ENCODE measurements at places on chromosomes 11 and 22.
A peak's percentile ranks its signal among the peaks of the same experiment; 100 is the strongest.

DNA sequence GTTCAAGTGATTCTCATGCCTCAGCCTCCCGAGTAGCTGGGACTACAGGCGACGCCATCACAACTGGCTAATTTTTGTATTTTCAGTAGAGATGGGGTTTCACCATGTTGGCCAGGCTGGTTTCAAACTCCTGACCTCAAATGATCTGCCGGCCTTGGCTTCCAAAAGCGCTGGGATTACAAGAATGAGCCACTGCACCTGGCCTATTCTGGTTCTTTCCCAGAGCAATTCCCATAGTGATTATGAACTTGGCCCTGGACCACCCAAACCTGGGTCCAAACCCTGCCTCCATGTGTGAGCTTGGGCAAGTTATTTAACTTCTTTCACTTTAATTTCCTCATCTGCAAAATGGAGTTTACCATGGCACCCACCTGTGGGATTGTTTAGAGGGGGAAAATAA is 61.5 kb upstream of the HEPHL1 start:
- no peak for DNase-seq

GRCh38 chr22:19748991-19749664 is 11.4 kb upstream of the TBX1 start:
- no peak for DNase-seq

- DNase-seq: peak; percentile 24
Observed at GRCh38 chr11:128527046-128527445, 60.3 kb downstream of the ETS1 start.

DNA sequence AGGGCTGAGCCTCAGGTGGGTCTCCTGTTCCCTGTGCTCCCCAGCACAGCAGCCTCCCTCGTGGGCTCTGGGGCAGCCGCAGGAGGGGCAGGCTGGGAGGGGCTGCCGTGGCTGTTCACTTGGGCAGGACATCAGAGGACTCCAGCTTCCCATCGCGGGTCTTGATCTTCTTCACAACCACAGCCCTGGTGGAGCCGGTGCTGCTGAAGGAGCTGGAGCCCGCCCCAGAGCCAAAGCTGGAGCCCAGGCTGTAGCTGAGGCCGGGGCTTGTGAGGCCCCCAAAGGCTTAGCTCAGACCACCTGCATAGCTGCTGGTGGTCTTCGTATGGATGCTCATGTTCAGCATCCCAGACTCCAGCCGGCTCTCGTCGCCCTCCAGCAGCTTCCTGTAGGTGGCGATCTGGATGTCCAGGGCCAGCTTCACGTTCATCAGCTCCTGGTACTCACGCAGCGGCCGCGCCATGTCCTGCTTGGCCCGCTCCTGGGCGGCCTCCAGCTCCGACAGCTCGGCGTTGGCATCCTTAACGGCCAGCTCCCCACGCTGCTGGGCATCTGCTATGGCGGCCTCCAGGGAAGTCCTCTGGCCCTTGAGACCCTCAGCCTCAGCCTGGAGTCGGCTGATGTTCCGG is 126.1 kb downstream of the NECTIN1 start:
- no peak for DNase-seq

DNA sequence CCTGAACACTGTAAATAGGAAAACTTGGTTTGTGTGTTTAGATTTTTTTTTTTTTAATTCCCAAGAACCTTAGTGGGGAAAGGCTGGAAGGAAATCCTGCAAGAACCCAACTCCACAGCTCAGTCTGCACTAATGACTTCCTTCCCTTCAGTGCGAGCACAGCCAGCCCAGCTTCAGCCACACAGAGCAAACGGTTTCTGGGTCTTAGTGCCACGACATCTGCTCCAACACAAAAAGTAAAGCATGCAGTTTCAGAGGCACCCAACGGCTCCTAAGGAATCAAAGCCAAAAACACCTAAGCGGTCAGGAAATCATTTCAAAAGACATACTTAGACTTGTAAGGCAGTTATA is 236.1 kb downstream of the TTC28 start:
- peak; percentile 6 for DNase-seq

DNA sequence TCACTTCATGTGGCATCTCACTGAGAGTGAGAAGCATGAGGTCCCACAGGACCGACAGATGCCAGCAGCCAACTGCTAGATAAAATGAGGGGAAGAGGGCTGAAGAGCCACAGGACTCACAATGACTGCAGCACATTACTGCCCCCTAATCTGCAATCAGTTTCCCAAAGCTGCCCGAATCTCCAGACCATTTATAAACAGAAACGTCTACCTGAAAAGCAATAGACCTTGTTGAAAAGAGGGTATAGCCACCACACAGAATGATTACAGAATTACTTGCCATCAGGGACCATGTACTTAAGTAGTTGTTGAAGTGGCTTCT is 12.4 kb upstream of the TEF start:
- no peak for DNase-seq

DNA sequence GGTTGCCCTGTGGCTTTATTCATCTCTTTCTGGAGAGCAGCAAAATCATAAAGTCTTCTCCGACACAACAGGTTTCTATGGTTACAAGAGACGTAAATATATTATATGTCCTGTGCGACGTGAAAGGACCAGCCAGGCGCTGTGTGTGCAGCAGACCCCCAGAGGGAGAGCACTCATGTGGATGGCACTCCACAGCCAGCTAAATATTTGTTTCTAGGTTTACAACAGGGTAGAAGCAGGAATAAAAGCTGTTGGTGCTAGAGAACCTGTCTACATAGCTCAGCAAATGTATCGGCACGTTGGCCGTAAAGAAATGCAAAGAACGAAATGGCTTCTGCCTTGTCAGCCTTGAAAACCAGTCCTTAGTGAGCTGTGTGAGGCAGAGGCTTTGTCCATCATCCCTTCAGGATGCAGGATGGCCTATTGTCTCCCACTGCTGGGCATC is 133.8 kb upstream of the PITPNB start:
- DNase-seq: peak; percentile 31

- DNase-seq: no peak
Observed at GRCh38 chr11:113874581-113875233, 665 bp downstream of the USP28 start.

DNA sequence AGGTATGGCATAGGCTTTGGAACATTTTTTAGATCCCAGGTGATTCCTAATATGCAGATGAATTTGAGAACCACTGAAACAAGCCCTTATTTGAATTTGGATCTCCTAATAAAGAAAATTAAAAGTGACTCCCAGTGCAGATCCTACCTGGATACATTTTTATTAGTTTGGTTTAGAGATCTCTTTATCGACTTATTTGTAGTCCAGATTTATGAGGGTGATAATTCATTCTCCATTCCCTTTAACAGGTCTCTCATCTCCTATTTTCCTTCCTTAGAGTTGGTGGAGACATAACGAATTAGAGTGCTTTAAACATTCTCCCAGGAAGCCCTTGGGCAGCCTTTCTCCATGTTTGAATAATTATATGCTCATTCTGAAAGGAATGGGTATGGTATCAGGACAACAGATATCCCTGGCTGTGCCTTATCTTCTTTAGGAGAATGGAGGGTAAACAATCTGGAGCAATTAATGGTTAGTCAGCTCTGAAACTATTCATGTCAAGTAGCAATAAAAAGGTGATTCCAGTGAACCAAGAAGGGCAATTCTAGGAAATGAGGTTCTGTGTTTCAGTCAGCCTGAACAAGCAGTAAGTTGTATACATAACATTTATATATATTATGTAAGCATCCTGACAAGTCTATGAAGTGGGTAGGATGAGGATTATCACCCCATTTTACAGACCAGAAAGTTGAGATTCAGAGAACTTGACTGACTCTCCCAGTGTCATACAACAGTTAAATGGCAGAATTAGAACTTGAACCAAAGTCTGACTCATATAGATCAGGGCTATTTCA is 53.9 kb upstream of the RCE1 start:
- no peak for DNase-seq

- DNase-seq: no peak
Observed at GRCh38 chr22:32528316-32528715, 53.7 kb downstream of the FBXO7 start.

Measured in NCI-H2081 (cell line).